ENCODE measurements at places on chromosomes 5 and 9.

DNA sequence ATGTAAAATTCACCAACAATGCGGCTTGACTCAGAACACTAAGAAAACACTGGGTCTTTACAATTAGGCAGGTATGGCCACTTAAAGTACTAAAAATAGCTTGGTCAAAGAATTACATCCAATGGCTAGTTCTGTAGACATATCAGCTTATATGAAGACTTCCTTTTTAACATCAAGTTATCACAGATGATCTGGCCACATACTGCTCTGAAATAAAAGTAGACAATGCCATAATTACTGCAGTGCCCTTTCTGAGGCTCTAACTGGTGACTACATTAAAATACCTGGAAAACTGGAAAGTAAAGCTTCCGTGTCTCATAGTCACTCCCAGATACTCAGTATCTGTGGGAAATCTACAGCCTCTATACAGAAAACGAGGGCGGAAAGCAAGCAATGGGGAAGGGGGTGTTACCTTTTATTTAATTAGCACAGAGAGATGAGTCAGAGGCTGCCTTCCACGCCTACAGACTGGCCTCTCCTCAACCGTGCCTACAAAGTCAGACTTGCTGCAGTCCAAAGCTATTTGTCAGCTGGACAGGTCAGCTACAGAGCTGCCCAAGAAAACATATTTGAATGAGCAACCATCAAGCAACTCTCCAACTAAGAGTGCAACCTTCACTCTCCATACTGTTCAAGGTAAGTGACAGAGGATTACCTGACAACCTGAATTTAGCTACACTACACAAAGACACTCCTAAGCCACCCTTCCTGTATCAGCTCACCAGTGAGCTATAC lies 8.7 kb downstream of the SERINC5 start:
- DNase-seq: no peak

DNA sequence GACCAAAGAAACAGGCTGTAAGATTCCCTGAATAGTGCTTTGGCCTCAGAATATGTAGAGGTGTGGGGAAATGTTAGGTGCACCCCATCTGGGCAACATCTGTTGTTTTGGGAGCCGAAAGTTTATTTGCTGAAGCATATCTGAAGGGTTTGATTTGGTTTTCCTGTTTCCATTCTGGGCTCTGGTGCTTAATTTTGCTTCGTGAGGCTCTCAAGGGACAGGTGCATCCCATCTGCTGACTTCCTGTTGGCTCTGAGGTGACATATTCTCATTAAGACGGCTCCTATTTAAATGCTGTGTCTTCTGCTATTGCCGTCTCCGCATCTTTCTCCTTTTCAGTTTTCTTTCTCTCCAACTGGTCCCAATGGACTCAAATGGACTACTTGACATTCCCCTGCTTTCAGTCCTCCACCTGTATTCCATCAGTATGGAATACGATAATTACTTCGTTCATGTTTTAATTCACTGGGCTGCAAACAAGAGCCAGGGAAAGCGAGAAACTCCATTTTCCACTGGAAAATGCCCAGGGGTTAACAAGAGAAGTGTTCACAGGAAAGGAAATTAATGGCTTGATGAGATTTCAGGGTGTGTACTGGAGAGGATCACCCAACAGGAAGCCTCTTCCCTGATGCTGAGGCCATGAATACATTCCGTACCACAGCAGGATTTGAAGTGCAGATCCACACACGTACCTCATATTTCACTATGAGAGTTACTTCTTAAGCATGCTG lies 104.0 kb downstream of the MTX3 start:
- no peak for DNase-seq

DNA sequence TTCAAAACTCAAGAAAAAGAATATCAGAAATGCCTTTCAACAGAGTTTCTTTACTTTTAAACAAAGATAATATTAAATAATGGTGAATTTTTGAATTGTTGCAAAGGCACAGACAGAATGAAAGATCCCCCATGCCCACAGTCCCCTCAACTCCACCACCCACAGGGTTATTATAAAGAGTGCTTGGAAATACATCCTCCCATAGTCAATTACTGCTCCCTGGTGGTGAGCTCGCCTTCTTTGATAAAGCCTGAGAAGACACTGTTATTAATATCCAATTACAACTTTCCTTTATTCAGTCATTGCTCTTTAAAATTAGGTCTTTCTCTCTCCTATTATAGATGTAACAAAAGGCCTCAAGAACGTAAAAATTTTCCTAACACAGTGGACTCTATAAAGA lies 490.2 kb upstream of the RORB start:
- no peak for DNase-seq

- no peak for DNase-seq
Observed at GRCh38 chr5:32572778-32573480, 12.4 kb upstream of the SUB1 start.

- no peak for DNase-seq
Observed at GRCh38 chr5:138472353-138472752, 7.1 kb downstream of the EGR1 start.

GRCh38 chr5:138514021-138514420 lies 29.0 kb downstream of the ETF1 start:
- no peak for DNase-seq

- DNase-seq: no peak
Observed at GRCh38 chr5:90569084-90569483, 10.5 kb downstream of the ADGRV1 start.

- no peak for DNase-seq
Observed at GRCh38 chr5:36701085-36701698, 94.8 kb downstream of the SLC1A3 start.

DNA sequence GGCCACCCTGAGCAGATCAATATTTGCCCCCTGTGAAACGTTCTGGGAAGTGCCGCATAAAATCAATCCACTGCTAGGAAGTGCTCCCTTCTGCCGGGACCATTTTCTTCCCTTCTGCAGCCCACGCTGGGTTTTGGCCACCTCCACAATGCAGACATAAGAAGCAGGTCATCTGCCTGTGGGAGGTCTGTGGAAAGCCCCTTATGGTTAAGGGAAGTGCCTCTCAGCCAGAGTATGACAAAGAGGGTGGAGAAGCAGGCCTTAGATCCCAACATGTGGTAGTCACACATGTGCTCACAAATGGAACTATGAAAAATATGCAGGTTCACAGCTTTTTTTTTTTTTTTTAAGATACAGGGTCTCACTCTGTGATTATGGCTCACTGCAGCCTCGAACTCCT lies 82.8 kb downstream of the SLC1A3 start:
- DNase-seq: no peak

- DNase-seq: no peak
Observed at GRCh38 chr5:79875230-79875629, 115.8 kb downstream of the MTX3 start.

DNA sequence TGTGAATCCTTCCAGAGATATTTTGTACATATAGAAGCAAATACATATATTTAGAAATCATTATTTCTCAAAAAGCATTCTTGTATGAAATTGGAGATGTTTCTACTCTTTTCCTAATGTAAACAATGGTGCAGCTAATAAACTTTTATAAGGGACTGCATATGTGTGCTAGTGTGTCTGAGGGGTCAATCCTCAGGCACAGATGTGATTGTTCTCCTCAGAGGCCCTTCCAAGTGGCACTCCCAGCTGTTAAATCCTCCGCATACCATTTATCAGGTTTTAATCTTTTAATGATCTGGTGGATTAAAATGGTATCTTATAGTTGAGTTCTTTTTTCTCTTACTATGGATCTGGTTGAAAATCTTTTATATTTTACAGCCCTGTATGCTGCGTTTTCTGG lies 5.6 kb upstream of the OMD start:
- no peak for DNase-seq

GRCh38 chr5:106121972-106122605 lies 1548.6 kb downstream of the EFNA5 start:
- DNase-seq: no peak

GRCh38 chr9:133650026-133650425 lies 13.9 kb downstream of the DBH start:
- no peak for DNase-seq

DNA sequence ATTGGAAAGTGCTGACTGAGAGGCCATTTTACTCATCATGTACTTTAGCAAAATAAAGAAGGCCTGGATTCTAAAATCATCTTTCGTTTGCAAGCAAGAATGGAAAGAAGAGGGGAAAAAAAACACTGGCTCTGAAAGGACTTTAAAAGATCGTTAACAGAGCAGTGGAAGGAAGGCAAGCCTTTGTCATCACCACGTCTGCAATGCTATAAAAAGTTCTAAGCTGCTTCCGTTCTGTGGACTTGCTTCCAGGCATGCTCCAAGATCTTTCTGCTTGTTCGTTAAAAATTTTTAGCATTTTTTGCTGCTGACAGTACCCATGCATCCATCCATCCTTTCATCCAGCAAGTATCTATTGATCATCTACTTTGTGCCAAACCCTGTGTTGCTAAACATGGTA lies 226.5 kb downstream of the GABBR2 start:
- no peak for DNase-seq

- no peak for DNase-seq
Observed at GRCh38 chr9:110531776-110532175, 47.8 kb downstream of the SVEP1 start.

DNA sequence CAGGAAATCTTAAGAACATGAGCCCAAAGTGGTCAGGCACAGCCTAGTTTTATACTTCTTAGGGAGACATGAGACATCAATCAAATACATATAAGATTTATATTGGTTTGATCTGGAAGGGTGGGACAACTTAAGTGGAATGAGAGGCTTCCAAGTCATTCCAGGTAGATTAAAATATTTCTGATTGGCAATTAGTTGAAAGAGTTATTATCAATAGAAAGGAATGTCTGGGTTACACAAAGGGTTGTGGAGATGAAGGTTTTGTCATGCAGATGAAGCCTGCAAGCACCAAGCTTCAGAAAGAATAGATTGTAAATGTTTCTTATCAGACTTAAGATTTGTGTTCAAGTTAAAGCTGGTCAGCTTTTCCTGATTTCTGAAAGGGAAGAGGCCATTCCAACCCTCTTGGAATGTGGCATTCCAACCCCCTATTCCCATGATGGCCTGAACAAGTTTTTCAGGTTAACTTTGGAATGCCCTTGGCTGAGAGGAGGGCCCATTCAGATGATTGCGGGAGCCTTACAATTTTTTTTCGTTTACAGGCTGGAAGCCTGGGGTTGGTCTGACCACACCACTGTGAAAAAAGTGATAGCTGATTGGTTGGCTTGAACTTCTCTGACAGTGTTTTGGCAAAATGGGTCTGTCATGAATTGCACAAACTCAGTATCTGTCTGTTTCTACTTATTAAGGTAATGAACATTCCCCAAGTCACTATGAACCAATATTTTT lies 245.6 kb upstream of the RAI14 start:
- no peak for DNase-seq

DNA sequence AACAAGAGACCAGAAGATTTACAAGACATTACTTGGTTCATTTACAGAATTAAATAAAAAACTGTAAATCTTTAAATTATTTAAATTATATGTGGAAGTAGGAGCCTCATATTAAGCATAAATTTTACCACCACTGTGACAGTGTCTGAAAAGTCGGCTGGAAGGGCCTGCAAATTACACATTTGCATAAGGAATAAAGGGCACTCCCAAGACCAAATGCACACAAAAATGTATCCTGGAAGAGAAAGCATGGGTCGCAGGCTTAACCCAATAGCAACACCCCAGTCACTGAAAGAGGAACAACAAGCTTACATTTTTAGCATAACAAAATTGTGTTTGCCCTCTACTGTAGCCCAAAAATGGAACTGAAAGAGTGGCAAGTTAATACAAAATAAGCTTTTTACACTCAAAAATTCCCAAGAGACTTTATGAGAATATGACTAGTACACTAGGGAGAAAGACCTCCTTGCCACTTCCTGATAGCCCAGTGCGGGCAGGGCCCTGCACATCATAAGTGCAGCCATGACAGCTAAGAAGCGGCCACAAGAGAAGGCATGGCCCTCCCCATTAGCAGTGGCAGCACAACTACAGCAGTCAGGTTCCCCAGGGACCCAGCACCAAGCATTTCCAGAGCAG lies 482.0 kb downstream of the DTWD2 start:
- no peak for DNase-seq

DNA sequence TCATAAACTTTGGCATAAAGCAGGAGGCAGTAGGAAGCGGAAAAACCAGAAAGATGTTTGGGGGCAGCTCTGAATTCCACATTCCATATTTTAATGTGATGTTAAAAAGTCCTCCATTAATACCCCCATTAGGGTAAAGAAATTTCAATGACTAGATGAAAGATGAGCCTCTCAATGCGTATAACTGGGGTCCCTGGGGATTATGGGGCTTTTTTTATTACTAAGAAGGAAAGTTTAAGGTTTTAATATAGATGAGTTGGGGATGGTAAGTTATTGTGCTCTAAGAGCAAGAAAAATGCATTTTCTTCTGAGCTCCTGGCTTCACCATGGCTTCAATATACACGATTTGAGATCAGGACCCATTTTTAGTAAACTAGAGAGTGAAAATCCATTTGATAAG lies 321.9 kb downstream of the CDK5RAP2 start:
- no peak for DNase-seq

GRCh38 chr5:83227611-83228010 lies 150.3 kb downstream of the XRCC4 start:
- no peak for DNase-seq

DNA sequence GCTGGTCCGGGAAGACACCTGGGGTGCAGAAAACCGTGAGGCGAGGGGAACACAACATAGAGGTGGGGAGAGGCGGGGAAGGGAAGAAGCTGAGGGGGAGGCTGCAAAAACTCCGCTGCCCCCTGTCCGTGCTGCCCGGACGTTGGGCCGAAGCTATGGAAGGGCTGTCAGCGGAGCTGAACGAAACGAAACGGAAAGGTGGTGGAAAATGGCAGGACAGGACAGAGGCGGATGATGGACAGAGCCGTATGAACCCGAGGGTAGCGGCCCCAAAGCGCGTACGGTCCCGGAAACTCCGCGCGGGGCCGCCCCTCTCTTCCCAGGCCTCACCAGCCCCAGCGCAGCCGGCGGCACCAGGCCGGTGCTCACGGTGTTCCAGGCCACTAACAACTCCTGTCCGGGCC lies 272 bp downstream of the ANAPC2 start:
- DNase-seq: no peak

GRCh38 chr9:135413461-135413860 lies 66.1 kb upstream of the PPP1R26 start:
- no peak for DNase-seq

DNA sequence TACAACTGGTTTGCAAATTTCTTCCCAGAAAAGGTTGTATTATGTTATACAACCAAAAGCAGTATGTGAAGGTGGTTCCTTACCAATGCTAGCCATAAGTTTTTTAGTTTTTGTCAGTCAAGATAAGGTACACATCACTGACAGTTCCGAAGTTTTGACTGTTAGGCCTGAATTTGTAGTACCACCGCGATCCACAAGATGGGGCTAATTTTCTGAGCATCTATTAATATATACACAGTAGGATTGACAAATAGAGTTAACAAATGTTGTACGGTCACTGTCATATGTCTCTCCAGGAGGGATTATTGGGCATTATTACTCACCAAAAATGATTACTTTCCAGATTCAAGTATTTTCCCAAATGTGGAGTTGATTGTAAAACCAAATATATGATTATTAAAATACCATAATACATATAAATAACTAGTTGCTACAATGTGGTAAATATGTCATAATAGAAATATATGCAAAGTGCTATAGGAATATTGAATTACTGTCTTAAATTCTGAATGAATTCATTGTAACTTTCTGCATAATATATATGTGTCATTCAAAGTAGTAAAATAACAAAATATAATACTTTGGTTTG lies 28.4 kb upstream of the LRRC19 start:
- peak; percentile 2 for DNase-seq

GRCh38 chr9:132027752-132028663 lies 51.7 kb downstream of the MED27 start:
- DNase-seq: no peak

GRCh38 chr5:172145870-172146747 lies 41.9 kb downstream of the STK10 start:
- DNase-seq: no peak

All from stimulated activated CD8-positive, alpha-beta memory T cell treated with anti-CD3 and anti-CD28 coated beads, Interleukin-7, amount 100 ng/mL, for 48 hours (primary cell).